ENCODE measurements at places on chromosomes 3 and 15.

- peak; percentile 53 for DNase-seq
Measured at GRCh38 chr15:45634432-45635190, at the start of gene SQOR. TSS of gene SQOR (plus strand) at chr15:45635029. CDS start at chr15:45658924, 23,895 bp downstream.

GRCh38 chr3:37124435-37124834 lies 49.9 kb downstream of the LRRFIP2 start:
- no peak for DNase-seq

DNA sequence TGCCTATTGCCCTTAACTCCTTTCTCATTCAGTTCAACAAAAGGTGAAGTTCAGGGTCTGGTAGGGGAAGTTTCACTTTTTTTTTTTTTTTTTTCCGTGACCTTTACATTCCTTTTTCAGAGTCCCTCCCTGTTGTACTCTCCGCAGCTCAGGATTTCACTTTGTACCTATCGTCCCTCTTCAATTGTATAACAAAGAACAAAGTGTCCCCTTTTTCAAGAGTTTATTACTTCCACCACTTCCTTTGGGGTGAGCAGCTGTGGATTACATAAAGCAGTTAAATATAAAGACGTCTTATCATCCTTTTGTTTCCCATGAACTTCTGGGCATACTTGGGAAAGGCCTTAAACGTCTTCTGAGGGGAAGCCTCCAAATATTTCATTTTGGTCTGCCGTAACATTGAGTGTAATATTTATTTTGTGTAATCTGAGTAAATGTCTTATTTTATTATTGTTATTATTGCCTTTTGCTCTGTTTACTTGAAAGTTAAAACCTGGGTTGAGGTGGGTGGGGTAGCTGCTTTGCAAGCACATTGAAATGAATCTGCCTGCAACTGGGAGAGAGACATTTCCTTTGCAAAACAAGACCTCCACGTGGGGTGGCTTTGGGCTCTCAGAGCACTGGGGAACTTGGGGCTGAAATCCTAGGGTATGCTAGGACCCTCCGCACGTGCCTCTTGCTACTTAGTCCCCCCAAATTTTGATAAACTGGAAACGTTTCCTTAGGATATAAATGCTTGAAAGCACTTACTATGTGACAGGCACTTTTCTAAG lies 169.4 kb downstream of the MCTP2 start:
- DNase-seq: no peak

GRCh38 chr3:63116922-63117321 lies 161.2 kb upstream of the SYNPR start:
- no peak for DNase-seq

DNA sequence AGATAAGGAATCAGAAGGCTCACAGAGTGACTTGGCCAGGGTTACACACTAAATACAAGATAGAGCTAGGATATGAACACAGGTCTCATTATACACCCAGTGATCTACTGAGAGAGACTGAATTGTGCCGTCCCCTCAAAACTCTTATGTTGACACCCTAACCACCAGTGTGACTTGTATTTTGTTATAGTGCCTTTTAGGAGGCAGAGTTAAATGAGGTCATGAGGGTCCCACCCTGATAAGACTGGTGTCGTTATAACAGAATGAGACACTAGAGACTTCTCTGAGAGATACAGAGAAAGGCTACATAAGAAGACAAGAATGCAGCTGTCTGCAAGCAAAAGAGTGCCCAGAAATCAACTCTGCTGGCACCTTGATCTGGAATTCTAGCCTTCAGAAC lies 12.6 kb downstream of the KPNA1 start:
- no peak for DNase-seq

- no peak for DNase-seq
Measured at GRCh38 chr3:52396907-52397591, 47.9 kb downstream of the SEMA3G start.

Data from endothelial cell (in vitro differentiated cells).